ENCODE measurements at places on chromosomes 7 and 10. TPM values are rescaled to one million over a fixed set of nuclear protein-coding genes. Genes with fewer than 3 reads are reported as not detected.

GRCh38 chr7:90660100-90660499, 64.0 kb downstream of the CDK14 start:
- no peak for DNase-seq
- no peaks in the 10 kb centered on the region for H3K27me3 ChIP-seq
- no peaks in the 10 kb centered on the region for H3K36me3 ChIP-seq

DNA sequence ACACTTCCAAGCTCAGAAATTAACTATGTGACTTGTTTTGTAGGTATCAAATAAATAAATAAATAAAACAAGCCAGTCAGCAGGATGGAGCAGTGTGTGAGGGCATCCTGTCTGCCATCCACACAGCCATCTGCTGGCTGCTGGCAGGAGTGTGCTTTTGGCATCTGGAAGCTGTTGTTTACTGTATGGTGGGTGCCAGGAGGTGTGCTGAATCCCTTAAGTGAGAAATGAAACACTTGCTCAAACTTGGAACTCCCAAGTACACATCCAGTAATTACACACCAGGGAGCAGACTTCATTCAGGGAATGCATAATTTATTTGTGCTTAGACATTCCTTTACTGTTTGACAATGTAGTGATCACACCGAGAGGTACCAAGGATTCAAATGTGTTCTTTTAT, 16.9 kb upstream of the TAX1BP1 start:
- no peaks in the 10 kb centered on the region for H3K4me1 ChIP-seq
- no peak overlapping the region for H3K27ac ChIP-seq
- no peak overlapping the region for H3K4me3 ChIP-seq
- H3K36me3 ChIP-seq = no peaks in the 10 kb centered on the region
- peaks cover 6% of the 10 kb centered on the region for H3K27me3 ChIP-seq

- H3K4me1 ChIP-seq = peaks cover 6% of the 10 kb centered on the region
- no peaks in the 10 kb centered on the region for H3K36me3 ChIP-seq
- H3K4me3 ChIP-seq = no peak overlapping the region
- no peaks in the 10 kb centered on the region for H3K27me3 ChIP-seq
- DNase-seq = no peak
Measured at GRCh38 chr7:30646154-30646553, 36.1 kb downstream of the CRHR2 start.

Gene ZNF680
- total RNA-seq = 12.2 TPM

Gene LMBR1
- 41.1 TPM for total RNA-seq

All from cardiac muscle cell (in vitro differentiated cells and primary cell).